ENCODE measurements at places on chromosomes 4 and X. TPM values are rescaled to one million over a fixed set of nuclear protein-coding genes. Genes with fewer than 3 reads are reported as not detected.

DNA sequence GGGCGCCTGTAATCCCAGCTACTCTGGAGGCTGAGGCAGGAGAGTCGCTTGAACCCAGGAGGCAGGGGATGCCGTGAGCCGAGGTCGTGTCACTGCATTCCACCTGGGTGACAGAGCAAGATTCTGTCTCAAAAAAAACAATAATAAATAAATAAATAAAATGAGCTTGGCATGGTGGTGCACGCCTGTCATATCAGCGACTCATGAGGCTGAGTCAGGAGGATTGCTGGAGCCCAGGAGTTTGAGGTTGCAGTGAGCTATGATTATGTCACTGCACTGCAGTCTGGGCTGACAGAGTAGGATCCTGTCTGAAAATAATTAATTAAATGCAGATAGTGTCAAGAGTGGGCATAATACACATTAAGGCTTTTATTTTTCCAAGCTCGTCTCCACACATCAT lies 77.5 kb downstream of the DHRSX start:
- no peak for DNase-seq

DNA sequence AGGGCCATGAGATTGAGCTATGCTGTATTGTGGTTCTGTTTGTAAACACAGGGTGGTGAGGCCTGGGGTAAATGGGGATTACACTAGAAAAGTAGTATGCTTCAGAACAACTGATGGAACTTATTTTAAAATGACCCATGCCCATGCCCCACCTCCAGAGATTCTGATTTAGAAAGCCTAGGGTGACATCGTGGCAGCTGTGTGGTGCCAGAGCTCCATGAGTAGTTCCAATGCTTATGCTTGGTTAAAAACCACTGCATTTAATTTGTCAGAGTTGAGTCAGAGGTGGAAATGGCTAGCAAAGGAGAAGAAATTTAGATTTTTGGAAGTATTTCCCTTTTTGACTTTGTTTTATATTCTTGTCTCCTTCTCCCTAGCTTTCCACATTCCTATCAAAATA lies 63.4 kb upstream of the PDE5A start:
- DNase-seq, result no peak

DNA sequence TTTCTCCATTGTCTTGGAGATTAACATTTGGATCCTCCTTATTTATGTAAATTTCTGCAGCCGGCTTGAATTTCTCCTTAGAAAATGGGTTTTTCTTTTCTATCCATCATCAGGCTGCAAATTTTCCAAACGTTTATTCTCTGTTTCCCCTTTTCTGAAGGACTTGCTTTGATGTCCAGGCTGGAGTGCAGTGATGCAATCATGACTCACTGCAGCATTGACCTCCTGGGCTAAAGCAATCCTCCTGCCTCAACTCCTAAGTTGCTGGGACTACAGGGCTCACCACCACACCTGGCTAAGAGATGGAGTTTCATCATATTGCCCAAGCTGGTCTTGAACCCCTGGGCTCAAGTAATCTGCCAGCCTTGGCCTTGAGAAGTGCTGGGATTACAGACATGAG lies 144.0 kb upstream of the ZXDB start:
- DNase-seq, result no peak

DNA sequence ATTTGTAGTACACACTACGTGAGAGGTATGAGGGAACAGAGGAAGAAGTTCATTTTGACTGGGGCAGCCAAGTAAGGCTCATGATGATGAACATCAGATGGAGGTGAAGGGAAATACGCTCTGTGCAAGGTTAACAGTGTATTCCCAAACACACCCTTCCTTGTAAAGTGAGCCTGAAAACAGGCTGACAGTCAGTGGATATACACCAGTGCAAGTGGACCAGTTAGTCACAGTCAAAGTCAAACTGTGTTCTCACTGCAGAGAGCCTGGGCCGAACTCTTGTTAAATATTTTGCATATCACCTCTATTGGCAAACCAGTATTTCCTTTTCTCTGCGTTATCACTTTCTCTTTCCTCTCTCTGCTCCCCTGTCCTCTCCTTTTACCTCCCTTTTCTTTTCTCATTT lies 23.4 kb upstream of the RHOH start:
- no peak for DNase-seq

GRCh38 chrX:41887691-41888090 lies 35.7 kb downstream of the CASK start:
- DNase-seq, result no peak

- DNase-seq, result no peak
Observed at GRCh38 chr4:47104986-47105385, 73.6 kb downstream of the GABRB1 start.

DNA sequence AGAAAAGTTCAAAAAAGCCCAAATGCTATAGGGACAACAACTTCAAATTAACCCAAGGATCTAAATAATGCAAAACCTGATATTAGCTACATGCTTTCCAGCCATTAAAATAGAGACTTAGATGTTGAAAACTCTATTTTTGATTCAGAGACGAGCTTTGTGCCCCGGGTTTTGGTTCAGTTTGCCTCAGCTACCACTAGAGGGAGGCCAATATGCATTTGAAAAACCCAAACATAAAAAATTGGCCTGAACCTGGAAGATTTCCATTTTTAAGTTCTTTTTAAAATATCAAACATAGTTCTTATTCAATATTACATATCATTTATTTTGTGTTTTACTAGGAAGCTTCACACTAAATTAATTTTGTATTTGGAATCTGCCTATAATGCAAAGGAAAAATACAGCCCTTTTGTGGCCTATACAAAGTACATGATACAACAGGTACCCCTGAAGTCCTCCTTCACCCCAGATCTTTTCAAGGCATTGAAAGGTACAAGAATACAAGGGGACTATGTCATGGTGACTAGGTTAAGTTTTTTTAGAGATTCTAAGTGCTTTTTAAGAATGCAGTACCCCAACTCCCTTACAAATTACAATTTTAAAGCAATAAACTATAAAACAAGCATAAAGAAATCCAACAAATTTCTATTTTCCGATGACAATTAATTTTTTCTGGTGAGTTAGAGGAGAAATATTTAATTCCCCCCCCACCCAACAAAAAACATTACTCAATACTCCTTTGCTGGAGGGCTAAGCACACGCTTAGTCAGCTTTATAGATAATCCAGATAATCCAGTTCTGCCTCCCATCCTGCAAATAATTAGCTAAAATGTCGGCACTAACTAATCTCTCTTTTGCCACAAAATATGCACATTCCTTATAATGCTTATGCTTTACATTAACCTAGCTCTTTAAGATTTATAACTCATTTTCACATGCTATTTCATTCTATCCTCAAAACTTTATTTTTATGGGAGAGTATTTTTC lies 97.7 kb upstream of the PTPN13 start:
- DNase-seq, result peak; percentile 47

GRCh38 chr4:113901994-113902787 lies 77.3 kb downstream of the ARSJ start:
- no peak for DNase-seq

GRCh38 chr4:145098675-145099037 lies 545 bp downstream of the ABCE1 start:
- no peak for DNase-seq

DNA sequence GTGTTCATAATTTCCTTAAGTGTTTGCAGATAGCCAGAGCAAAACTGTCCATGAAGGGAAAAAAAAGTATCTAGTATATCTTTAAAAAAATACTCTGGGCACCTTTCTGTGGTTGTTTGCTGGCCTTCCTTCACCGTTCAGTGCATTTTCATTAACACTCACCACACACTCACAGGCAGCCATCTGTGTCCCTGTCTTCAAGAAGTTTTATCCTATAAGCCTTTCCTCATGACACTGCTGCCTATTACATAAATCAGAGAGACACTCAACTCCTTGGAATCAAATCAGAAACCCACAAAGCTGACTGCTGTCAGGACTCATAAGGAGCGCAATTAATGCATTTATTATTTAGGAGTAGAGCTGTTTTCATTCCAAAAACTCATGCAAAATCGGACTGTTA lies 1720.2 kb downstream of the PCDH7 start:
- DNase-seq, result no peak

DNA sequence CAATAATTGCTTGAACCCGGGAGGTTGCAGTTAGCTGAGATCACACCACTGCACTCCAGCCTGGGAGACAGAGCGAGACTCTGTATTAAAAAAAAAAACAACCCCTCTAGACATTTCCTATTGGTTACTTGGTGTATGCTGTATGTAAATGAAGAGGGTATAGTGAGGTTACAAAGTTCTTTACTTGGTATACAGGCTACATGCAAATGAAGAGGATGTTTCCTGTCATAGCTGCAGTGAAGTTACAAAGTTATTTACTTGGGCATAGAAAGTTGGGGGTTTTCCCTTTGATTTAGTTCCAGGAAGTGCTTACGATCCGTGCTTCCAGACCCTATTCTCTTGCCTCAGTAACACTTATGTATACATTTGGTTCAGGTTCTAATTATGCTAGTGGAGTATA lies 38.4 kb upstream of the CLNK start:
- DNase-seq, result no peak

The EXOC1L gene
- not detected for total RNA-seq

GRCh38 chrX:77527233-77528001 lies 80.2 kb downstream of the FGF16 start:
- peak; percentile 49 for DNase-seq

- DNase-seq, result no peak
Observed at GRCh38 chr4:32519060-32519459, 1798.9 kb downstream of the PCDH7 start.

The GATA1 gene
- total RNA-seq, result not detected

The ZCCHC12 gene
- 1.3 TPM for total RNA-seq

- DNase-seq, result no peak
Observed at GRCh38 chr4:88037447-88037846, 30.0 kb downstream of the PKD2 start.

DNA sequence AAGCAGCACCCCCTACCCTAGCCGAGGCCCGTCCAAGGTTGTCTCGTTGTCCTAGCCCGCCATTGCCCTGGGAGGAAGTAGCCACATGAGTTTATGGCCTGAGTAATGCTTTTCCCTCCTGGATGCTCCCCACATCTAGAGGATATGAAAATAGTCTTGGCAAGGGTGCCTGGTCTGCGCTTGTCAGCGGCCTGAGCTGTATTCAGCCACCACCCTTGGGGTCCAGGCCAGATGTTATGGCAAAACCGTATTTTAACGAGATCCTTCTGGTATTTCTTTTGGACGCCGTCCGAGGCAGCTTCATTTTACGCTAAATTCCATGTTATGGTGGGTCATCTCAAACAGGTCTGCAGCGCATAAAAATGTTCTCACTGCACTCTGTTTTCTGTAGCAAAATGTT lies 89.3 kb downstream of the GPR143 start:
- DNase-seq, result no peak

DNA sequence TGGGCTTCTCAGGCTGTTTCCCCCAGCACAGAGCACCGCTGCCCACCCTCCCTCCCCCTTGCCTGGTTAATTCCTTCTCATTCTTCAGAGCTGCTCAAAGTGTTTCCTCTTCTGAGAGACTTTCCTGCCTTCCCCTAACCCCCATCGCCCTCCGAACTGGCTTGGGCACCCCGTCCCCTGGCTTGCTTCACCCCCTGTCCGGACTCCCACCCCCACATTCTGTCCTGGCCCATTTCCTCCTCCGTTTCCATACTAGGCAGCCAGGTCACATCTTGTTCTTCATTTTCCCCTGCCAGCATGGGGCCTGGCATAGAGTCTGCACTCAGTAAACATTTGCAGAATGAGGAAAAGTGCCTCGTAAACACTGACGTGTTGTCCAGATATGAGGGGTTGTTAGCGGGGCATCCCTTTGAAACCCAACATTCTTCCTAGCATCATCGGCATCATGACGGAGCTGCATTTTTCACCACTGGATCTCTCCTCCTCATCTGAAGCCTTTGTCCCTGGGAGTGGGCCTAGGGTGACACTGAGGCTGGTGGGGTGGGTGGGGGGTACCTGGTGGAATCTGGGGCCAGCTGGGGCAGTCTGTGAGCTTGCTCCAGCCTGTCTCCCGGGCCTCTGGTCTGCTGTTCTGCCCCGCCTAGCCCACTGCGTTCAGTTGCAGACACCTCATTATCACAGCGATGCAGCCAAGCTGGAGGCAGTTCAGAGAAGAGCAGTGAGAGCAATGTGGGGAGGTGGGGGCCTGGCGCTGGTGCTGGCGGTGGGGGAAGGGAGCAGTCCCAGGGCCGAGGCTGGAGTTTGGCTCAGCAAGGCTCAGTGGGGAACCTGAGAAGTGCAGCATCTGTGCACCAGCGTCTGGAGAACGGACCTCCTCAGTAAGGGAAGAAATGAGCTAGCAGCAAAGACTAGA lies 149.4 kb upstream of the PJA1 start:
- DNase-seq, result no peak

DNA sequence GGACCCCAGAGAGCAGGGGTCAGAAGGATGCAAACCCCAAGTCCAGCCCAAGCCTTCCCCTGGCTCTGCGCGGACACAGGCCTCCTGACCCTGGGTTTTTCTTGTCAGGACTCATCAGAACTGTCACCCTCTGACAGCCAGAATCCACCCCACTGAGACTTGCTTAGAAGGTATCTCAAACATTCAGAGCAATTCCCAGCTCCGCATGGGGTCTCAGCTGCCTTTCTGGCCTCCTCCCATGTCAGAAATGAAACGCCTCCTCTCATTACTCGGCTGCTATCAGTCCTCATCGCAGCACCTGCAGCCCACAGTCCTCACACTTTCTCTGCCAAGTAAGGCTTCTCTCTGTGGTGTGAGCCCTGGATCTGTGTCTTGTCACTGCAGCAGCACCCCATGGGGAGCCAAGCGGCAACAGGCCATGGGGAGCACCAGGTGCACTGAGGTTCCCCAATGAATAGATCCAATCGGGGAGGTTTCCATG lies 97.8 kb downstream of the WFS1 start:
- no peak for DNase-seq

The SUPT20HL1 gene
- 0.11 TPM for total RNA-seq

GRCh38 chrX:16436348-16437188 lies 213.4 kb upstream of the S100G start:
- peak; percentile 23 for DNase-seq

DNA sequence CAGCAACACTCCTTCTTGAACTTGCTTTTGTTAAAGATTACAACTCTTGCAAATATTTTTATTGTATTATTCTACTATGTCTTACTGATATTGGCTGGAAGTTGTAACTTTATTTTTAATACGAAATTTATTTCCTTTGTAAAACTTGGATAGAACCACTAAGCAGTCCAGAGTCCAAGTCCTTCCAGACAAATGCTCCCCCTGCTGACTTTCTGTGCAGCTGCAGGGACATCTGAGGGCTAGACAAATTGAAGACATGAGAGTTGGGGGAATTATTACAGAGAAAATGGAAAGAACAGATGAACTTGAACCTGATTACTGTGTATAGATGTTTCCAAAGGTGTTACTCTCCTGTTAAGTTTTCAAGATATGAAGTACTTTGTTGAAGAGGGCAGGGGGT lies 238.8 kb downstream of the GRIA3 start:
- DNase-seq, result no peak

- no peak for DNase-seq
Observed at GRCh38 chrX:108186811-108187210, 95.2 kb downstream of the ATG4A start.

- DNase-seq, result no peak
Observed at GRCh38 chrX:14698790-14699189, 169.5 kb downstream of the GLRA2 start.

Measured in ovary (tissue), 10 donors.